Breast epithelium (tissue), 4 donors: ENCODE measurements at places on chromosomes 3 and 15. TPM values are rescaled to one million over a fixed set of nuclear protein-coding genes. Genes with fewer than 3 reads are reported as not detected.

The SCN11A gene
- 0.33 TPM for total RNA-seq

- no peak for DNase-seq
Observed at GRCh38 chr3:107456501-107456900, 66.3 kb upstream of the BBX start.

DNA sequence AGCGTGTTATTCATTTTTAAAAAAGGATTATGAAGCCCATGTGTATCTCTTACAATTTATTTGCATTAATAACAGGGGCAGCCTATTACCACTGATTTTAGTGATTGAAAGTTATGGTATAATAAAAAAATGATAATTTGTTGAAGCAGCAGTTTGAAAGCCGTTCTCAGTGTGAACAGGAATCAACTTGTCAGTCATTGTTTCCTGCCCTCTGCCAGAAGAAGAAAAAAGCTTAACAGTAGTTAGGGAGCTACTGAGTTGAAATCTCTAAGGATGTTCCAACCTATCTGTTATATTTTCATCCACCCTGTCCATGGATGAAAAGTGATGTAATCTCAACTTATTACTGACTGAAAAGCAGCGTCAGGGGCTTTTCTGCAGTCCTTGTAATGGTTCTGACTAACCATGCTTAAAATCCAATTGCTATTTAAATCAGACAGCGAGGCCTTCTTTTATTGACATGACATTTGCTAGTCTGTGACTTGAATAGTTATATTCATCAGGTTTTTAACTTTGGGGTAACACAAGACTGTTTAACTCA, 486.7 kb downstream of the ROBO2 start:
- DNase-seq, result no peak

GRCh38 chr3:94453864-94454263, 391.0 kb downstream of the NSUN3 start:
- no peak for DNase-seq

DNA sequence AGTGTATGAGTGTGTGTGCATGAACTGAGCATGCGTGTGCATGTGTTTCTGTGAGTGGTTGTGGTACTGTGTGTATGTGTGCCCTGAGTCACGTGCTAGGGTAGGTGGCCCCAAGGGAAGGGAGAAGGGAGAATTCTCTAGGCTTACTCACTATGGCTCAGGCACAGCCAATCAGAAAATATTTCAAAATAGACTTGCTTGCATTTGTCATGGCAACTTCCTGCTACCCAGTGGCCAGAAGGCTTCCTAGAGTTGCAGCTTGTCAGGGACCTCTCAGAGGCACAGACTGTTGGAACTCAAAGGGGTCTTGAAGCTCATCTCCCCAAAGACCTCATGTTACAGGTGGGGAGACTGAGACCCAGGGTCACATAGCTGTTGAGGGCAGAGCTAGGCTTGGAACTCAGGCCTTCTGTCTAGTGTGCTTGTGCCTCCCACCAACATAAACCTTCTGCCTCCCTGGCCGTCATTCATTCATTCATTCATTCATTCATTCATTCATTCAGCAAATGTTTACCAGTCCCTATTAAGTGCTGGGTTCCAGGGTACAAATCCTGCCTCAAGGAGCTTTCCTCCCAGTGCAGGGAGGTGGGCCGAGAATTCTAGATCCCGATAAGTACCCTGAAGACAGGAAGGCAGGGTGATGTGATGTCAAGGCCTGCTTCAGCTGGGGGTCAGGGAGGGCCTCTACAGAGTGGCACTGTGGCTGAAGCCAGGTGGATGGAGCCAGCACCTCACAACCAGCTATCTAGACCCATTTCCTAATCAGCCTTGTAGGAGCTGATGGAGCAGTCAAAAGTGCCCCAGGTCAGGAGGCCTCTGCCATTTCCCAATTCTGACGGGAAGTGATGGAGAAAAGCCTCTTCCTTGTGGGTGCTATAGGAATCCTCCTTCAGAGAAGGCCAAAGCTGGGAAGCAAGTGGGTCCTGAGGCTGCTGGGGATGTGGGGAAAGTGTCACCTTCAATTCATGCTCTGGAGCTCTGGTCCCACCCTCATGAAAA, 10.9 kb upstream of the RFT1 start:
- DNase-seq, result no peak

GRCh38 chr15:78434134-78434533, 3.9 kb upstream of the IREB2 start:
- no peak for DNase-seq

DNA sequence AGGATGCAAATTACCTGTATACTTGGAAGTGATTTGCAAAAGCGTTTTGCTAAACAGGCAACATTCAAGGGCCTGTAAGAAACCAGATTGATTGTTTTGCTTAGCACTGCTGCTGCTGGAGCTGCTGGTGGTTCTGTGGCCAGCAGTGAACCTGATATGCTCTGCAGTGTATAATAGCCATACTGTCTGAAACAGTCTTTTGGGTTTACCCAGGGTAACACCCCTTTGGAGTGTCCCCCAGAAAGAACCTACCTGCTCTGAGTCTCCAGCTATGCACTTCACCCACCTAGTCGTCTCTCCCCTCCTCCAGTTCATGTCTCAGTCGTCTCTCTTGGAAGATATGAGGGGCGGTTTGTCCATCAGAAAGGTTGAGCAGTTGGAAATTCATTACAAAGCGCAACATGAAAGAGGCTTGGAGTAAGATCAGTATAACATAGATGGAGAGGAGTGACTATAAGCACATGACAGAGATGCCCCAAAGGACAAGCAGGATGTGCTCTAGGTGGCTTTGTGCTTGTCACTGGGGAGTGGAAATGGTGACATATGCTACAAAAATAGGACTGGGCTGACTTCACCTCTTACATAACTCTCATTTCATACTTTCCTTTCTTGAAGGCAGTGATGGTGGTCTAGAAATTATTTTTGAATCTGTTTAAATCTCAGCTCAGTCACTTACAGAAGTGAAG, 3.8 kb downstream of the MKRN2 start:
- no peak for DNase-seq

DNA sequence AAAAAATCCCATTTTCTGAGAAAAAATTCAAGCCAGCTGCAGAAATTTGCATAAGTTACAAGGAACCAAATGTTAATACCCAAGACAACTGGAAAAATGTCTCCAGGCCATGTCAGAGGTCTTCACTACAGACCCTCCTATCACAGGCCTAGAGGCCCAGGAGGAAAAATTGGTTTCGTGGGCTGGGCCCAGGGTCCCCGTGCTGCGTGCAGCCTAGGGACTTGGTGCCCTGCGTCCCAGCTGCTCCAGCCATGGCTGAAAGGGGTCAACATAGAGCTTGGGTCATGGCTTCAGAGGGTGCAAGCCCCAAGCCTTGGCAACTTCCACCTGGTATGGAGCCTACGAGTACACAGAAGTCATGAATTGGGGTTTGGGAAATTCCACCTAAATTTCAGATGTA, 78.0 kb downstream of the MYH15 start:
- DNase-seq, result no peak

DNA sequence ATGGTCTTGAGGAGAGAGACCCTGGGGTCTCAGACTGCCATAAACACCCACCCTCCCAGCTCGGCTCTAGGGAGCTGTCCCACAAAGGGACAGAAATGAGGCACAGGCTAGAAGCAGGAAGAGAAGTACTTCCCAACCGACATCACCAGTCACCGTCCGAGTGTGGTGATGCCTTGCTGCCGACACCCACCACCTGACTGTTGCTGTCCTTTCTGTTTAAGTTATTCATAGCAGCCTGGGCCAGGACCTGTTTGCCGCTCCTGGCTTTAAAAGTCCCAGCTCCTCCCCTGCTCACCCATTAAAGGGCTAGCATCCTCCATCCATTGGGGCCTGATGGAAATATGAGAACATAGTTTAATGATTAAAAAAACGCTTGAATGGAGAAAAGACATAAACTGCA, 13.2 kb upstream of the SPG11 start:
- no peak for DNase-seq

- DNase-seq, result no peak
Observed at GRCh38 chr3:96264701-96265100, 549.7 kb upstream of the EPHA6 start.
